ENCODE measurements at places on chromosomes 2 and 18.

- DNase-seq: no peak
These were observed at the start of gene GPBAR1 for GRCh38 chr2:218260742-218261422. Gene GPBAR1, plus strand, starts transcription at chr2:218261015. Its CDS starts 1,710 bp downstream, at chr2:218262725.

- DNase-seq: no peak
These were observed 1425.6 kb upstream of the PIK3C3 start for GRCh38 chr18:40529478-40529877.

DNA sequence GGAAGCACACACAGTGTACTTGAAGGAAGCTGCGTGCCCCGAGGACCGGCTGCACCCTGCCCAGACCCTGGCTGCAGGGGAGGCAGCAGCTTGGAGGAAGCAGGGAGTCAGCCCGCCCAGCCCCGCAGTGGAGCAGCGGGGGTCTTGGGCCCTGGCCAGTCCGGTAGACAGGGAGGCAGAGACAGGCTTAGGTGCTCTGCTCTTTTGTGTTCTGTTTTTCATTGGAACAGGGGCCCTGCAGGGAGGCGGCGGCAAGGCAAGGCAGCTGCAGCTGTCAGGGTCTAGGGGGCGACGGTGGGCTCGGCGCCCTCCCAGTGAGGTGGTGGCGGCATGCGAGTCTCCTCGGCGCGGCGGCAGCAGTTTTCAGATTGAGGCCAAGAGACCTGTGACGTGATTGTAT is 53.3 kb upstream of the TFCP2L1 start:
- no peak for DNase-seq

DNA sequence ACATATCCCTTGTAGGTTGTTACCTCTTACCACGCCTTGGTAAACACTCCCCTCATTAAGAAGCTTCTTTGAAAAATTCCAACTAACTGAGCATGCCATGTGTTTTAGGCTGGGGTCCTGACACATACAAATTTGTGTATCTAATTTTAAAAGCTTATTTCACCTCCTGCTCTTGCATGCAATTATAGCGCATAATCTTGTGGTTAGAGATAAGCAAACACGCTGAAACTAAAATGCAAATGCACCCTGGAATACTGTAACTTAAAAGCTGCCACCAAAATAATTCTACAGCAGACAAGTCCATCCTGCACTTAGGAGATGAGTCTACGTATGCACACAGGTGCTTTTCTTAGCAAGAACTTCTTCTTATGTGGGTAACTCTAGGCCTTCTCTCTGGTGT is 990.2 kb downstream of the TSN start:
- DNase-seq: no peak

DNA sequence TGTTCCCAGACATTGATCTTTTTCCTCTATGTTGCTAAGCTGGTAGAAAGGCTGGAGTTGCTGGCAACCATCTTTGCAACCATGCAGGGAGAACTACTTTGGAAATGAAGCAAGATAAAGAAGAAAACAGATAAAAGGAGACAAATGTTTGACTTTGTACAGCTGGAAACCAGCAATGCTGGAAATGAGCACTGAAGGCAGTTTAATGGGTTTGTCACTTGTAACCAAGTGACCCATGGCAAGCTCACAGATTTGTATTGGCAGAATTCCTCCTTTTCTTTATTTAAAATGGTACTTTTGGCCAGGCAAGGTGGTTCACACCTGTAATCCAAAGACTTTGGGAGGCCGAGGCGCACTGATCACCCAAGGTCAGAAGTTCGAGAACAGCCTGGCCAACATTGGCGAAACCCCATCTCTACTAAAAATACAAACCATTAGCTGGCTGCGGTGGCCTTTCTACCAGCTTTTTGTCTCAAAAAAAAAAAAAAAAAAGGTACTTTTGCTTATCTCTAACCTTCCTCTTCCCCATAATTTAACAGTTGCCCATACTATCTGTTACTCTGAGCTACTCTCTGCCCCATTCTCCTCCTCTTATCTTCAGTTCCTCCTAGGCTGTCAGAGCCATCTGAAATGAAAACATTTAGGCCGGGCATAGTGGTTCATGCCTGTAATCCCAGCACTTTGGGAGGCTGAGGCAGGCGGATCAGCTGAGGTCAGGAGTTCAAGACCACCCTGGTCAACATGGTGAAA is 2.0 kb upstream of the BOLA3 start:
- no peak for DNase-seq

- no peak for DNase-seq
These were observed 9.3 kb upstream of the LRRC30 start for GRCh38 chr18:7221424-7222155.

DNA sequence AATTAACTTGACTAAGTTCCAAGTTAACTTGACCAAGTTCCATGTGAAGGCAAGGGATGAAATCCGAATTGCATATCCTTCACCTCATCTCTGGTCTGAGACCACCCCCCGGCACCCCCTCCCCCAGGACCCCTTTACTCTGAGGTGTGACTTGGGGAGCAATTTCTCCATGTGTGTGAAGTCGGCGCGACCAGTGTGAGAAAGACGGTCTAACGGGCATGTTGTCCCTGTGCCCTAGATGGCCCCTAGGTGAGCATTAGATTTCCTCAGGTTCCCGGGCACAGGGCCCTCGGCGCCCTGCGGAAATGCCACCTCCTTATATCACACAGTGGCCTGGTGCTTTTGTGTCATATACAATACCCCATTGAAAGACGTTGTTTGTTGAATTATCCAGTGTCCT is 137.1 kb downstream of the CTIF start:
- DNase-seq: no peak

DNA sequence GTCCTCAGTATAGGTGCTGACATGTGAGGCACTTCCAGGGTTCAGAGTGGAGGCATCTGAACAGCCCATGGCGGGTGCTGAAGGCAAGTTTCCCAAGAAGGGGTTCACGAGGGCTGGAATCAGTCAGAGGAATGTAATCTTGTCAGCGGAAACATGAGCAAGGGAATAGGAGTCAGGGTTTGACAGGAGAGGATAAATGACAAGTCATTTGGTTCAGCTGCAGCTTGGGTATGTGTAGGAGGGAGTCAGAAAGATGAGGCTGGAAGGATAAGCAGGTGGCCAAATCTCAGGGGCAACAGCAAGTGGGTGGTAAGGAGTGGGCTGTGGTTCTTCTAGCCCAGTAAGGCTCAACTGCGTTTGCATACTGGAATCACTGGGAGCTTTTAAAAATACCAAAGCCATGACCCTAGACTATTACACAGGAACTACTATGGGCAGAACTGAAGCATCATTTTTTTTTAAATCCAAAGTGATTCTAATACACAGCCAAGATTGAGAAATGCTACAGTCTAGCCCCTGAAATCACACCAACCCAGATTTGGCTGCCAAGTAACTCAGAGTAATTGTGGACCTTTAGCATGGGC is 41.8 kb upstream of the NAB1 start:
- DNase-seq: no peak

- no peak for DNase-seq
These were observed 109.5 kb downstream of the CABYR start for GRCh38 chr18:24248359-24248758.

DNA sequence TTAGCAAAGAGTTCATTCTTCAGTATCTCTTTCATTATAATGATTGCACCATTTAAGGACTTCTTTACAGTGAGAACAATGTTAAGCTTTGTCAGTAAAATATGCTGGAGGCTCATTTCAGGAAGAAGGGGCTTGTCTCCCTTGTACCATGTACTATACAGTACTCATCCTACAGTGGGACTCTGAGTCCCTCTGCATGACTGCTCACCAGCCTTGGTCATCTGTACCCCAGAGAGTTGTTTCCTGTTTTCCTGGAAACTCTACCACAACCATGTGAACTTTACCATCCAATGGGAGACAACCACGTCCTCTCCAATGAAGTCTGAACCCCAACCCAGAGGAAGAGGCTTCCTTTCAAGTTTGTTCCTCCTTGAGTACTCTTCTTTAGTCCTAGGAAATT is 1171.1 kb upstream of the CRIM1 start:
- no peak for DNase-seq

- DNase-seq: no peak
These were observed 15.7 kb downstream of the GPC1 start for GRCh38 chr2:240451108-240451611.

GRCh38 chr2:184031402-184032147 is 566.8 kb upstream of the ZNF804A start:
- no peak for DNase-seq

- no peak for DNase-seq
These were observed 245.1 kb downstream of the NEDD4L start for GRCh38 chr18:58288921-58289797.

DNA sequence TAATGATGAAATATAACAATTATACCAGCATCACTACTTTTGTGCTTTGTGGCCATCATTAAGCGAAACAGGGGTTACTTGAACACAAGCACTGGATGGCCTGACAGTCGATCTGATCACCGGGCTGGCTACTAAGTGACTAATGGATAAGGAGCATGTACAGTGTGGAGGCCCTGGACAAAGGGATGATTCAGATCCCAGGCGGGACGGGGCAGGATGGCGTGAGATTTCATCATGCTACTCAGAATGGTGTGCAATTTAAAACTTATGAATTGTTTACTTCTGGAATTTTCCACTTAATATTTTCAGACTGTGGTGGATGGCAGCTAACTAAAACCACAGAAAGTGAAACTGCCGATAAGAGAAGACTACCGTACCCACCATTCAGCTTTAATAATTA is 7.0 kb upstream of the CLIP4 start:
- DNase-seq: no peak

GRCh38 chr2:41241325-41242000 is 789.6 kb upstream of the SLC8A1 start:
- no peak for DNase-seq

GRCh38 chr2:73260338-73260984 is 23.8 kb downstream of the FBXO41 start:
- DNase-seq: no peak

GRCh38 chr2:12852135-12852534 is 135.4 kb downstream of the TRIB2 start:
- no peak for DNase-seq

DNA sequence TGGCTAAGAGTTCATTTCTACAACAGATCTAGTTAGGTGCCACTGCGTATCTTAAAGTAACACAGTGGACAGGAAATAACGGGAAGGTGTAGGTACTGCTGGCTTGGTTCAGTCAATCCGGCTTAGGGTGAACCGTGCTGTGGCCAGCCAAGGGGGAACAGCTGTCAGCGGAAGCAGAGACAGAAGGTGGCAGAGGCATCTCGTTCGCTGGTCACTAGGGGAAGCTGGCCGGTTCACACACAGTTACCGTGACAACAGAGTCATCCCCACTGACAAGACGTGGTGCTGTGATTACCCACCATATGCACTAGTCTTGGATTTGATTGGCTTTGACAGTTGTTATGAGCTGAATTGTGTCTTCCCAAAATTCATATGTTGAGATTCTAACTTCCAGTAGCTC is 58.8 kb upstream of the HDAC4 start:
- peak; percentile 2 for DNase-seq

- no peak for DNase-seq
These were observed 355.6 kb upstream of the GYPC start for GRCh38 chr2:126300348-126300747.

DNA sequence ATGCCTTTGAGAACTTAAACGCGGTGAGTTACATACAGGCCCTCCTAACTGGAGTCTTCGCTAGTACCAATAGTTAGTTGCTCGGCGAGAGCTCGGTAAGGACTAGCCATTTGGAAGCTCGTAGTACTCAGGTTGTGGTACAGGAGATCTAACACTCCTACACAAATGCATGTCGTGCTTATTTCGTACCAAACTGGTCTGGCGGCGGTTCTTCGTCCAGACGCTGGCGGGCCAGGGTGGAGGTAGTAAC is 346 bp upstream of the VRK2 start:
- DNase-seq: no peak

GRCh38 chr18:58549814-58550339 is 79.0 kb downstream of the ALPK2 start:
- DNase-seq: no peak

DNA sequence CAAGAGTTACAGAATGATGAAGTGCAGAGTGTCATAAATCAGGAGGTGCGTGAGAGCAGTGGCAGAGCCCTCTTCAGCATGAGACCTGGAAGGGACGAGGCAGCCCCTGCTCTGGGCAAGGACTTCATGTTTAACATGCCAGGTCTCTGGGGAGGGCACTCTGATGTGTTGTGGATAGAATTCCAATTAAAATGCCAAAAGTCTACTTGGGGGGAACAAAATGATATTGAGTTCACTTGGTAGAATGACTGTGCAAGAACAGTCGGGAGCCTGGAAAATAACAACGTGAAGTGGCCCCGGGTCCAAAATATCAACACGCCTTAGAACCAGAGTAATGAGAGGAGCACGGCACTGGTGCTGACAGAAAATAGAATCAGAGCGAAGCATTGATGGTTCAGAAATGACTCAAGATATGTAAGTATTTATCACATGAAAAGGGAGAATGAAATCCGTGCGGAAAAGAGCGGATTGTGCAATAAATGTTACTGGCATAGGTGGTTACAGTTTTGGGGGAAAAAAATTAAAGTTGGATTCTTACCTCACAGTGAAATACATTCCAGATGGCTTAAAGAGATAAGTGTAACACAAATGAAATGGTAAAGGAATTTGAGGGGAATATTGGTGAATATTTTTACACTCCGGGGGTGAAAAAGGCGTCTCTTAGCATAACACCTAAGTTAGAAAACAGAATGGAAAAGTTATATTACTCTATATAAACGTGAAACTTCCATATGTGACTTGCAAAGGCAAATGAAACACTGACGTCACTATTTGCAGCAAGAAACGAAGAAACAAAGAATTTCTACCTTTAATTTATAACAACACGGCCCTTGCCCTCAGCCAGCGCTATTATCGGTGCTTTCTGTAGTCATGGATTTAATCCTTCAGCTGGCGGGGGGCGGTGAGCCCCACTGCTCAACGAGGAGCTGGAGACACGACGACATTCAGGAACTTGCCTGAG is 159.4 kb upstream of the TWIST2 start:
- no peak for DNase-seq

DNA sequence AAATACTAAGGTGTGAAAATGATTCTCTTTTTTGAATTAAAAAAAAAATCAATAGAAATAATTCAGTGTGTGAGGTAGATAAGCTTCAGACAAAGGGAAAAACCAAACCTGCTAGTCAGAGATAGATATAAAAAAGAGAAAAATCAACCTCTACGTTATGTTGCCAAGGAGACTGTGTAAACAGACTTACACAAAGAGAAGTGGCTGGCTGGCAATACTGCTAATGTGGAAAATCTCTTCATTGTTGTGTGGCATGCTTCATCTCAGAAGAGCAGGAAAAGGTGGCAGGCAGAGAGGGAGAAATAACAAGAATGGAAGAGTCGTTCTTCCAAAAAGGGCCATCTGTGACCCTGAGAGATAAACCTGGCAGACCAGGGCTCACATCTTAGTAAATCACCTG is 200.8 kb downstream of the SLC8A1 start:
- DNase-seq: no peak

DNA sequence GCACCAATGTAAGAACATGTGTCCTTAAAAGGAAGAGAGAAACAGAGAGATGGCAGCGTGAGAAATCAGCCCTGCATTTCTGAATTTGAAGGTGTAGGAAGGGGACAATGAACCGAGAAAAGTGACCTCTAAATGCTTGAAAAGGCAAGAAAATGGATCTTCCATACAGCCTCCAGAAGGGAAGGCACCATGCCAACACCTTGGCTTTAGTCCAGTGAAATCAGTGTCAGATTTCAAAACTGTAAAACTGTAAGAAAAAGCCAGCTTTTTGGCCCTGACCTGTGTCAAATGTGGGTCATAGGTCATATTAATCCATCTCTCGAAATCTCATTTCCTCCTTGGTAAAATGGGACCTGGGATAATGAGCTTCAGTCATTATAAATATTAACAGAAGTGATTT is 762.3 kb downstream of the DCDC2C start:
- DNase-seq: no peak
